Activated effector memory CD4-positive, alpha-beta T cell treated with anti-CD3 and anti-CD28 coated beads, Interleukin-2, amount 50 U/mL, for 16 hours (primary cell): ENCODE measurements at places on chromosomes 16 and 17.

DNA sequence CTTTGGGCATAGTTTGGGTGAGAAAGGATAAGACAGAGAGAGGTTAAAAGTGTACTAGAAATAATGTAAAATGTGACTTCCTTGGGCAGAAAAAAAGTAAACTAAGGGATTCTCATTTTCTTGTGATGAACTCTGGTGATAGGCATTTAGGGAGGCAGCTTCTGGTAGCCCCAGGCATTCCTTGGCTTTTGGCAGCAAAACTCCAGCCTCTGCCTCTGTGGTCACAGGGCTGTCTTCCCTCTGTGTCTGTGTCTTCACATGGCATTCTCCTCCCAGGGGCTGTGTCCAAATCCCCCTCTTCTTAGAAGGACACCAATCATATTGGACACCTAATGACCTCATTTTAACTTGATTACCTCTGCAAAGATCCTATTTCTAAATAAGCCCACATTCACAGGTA lies 54.7 kb downstream of the HS3ST3B1 start:
- no peak for DNase-seq

DNA sequence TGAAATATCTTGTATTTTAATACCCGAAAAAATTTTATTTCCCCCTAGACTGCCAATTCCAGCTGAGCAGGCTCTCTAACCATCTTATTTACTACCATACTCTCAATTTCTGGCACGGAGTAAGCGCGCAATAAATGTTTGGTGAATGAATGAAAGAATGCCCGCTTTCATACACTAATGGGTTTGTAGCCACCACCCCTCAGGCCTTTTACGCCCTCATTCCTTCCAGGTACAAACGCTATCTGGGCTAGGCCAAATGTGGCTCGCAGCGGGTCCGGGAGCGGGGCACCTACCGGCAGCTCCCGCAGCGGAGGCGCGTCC lies 536 bp upstream of the PLD2 start:
- no peak for DNase-seq

DNA sequence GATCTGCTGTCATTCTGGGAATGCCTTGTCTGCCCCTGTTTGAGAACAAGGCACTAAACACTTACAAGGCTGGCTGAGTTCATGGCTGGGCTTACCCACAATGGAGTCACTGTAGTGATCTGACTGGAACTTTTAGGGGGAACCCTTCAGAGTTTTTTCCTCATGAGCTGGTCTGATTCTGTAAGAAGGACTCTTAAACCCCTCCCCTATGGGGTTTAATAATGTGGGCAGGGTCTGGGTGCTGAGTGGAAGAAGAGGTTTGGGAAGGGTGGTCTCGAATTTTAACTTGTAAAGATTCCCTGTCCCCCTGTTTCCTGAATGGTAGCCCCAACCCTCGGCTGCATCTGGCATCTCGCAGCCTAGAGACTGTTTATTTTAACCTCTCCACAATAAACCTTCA lies 30.6 kb downstream of the OSBPL7 start:
- no peak for DNase-seq

- peak; percentile 55 for DNase-seq
Observed at GRCh38 chr17:61384692-61385576, 14.7 kb upstream of the TBX2 start.

DNA sequence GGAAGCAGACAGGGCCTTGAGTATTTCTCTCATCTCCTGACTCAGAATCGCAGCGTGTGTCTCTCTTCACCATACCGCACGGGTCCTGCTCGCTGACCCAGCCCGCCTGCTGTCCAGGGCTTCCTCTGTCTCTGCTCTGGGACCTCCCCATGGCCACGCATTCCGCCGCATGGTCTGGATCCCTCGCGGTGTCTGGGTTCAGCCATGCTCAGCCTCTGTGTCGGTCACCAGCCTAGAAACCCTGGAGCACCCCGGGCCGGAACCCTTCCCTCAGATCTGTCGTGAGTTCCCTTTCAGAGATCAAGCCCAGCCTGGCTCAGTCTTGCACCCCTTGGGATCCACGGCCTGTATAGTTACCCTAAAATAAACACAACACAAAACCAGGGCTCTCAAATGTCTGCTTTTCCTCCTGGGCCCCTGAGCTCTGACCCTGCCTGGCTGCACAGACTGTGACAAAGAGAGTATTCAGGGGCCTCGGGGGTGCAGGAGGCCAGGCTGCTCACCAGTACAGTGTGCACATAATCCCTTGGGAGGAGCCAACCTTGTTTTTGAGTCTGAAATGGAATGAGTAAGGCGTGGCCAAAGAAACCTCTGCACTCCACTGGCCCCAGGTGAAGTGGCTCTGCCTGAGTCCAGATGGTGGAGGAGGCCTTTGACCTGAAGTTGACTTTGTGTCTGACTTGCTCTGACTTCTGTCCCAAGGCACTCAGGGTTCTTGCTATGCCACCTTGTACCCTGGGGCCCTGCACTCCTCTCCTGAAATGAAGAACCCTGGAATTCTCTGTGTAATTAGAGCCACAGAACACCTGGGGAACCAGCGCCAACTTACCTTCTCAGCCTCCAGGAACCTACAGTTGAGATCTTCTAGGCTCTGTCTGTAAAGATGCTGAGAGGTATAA lies 5.8 kb upstream of the SPIRE2 start:
- DNase-seq, result no peak

- no peak for DNase-seq
Observed at GRCh38 chr17:3622977-3623594, 13.0 kb downstream of the SHPK start.

DNA sequence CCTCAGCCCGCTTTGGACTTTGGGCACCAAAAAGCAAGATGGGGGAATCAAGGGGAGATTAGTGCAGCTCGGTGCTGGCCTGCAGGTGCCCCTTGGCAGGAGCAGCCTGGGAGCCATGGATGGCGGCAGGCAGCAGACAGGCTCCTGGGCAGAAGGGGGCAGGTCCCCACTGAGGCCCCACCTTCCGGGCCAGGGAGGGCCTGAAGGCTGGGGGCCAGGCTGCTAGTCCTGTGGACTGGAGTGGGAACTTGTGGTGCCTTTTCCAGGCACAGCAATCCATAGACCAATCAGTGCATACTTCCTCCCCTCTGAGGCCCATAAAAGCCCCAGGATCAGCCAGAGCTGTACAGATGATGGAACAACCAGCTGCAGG lies 64.0 kb downstream of the USP32 start:
- no peak for DNase-seq

GRCh38 chr17:18191967-18192366 lies 8.3 kb downstream of the ALKBH5 start:
- DNase-seq, result no peak

DNA sequence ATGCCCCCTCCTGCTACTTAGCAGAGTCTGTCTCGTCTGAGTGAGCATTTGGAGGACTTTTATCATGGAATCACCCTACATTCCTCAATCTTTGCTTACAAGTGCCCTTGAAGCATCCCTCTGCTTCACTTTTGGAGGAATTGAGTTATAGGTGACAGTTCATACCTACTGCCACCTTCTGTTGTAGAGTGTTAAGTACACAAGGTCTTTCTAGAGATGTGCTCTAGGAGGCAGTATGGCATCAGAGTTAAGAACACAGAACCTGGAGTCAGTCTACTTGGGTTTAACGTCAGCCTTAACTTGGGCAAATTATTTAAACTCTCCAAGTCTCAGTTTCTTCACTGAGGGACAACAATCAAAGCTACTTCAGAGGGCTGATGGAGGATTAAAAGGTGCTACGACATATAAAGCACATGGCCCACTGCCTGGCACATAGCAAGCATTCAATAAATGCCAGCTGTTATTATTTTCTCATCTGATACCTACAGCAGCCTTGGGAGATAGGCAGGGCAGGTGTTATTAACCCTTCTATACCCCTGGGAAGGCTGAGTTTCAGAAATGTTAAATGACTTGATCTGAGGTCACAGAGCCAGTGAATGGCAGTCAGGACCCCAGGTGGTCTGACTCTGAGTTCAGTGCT lies 62.2 kb downstream of the UTP18 start:
- no peak for DNase-seq

GRCh38 chr17:59165933-59166342 lies 10.4 kb downstream of the PRR11 start:
- DNase-seq, result peak; percentile 80

DNA sequence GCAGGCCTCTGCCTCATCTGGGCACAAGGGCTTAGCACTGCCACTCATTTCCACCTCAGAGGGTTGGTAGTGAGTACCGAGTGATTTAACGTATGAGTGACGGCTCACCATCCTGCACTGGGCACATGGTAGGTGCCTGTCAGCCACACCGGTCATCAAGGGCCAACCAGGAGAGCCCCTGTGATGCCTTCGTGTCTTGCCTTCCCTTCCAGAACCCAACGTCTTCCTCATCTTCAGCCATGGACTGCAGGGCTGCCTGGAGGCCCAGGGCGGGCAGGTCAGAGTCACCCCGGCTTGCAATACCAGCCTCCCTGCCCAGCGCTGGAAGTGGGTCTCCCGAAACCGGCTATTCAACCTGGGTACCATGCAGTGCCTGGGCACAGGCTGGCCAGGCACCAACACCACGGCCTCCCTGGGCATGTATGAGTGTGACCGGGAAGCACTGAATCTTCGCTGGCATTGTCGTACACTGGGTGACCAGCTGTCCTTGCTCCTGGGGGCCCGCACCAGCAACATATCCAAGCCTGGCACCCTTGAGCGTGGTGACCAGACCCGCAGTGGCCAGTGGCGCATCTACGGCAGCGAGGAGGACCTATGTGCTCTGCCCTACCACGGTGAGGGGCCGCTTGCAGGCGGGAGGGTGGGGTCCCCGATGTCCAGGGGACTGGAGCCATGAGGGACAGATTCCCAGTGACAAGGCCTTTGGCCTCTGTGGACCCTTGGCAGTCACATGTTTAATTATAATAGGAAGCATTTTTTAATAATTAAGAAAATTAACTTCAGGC lies 37.1 kb downstream of the MRC2 start:
- DNase-seq, result peak; percentile 19

GRCh38 chr17:10357768-10358167 lies 15.0 kb downstream of the MYH13 start:
- DNase-seq, result no peak

DNA sequence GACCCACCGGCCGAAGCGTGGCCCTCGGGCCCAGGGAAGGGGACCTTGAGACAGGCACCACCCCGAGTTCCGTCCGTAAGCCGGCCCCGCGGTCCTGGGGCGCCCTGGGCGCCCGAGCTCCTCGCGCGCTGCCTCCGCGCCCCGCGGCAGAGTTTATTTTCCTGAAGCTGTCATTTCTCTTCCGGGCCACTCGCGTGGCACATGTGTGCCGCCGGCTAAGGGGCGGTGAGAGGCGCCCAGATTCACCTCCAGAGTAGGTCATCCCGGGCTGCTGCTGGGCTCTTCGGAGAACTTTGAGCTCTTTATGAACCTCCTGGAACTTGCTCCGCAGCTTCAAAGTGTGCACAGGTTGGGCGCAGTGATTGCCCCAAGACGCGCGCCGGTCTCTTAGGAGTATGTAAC lies 489 bp downstream of the ZC3H18 start:
- DNase-seq, result peak; percentile 83

DNA sequence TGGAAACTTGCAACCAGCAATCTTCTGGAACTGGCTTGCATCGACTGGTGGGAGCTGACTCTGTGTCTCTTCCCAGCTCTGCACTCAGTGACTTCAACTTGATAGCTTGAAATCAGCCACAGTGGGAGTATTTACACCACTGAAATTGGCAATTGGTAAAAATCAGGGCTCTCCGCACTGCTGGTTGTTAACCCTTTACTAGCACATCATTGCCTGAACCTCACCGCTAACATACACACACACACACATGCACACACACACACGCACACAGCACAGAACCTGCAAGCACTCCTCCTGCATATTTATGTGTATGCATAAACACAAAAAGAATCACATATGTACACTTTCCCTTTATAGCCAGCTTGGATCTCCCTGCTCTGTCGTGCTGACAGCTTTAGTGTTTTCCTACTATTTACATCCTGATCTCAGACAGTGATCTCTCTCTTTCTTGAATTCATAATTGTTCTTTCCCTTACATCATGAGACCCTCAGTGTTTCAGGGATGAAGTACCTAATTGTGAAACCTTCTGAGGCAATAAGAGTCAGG lies 7.9 kb upstream of the TMIGD1 start:
- no peak for DNase-seq

DNA sequence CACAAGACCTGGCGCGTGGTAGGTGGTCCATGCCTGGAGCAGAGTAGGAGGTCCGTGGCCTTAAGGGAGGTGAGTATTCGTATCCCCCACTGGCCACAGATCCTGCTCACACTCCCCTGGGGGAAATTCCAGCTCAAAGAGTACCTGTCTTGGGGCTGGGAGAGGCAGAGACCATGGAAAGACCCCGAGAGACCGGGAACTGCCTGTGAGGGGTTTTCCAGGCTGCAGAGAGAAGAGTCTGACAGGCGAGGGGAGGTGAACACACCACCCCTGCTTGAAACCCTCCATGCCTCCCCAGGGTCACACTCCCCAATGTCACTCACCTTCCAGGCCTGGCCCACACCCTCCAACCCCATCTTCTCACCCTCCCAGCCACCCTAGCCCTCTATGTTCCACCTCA lies 12.6 kb upstream of the SNN start:
- no peak for DNase-seq

- no peak for DNase-seq
Observed at GRCh38 chr17:44439168-44439567, 49.7 kb upstream of the ITGA2B start.
